ENCODE measurements at places on chromosomes 4 and X. TPM values are rescaled to one million over a fixed set of nuclear protein-coding genes. Genes with fewer than 3 reads are reported as not detected.

ATP1B4 gene
- total RNA-seq: not detected

GAGE12H gene
- total RNA-seq: not detected

GRCh38 chr4:74109870-74110605 lies 11.0 kb upstream of the CXCL2 start:
- peak; percentile 87 for DNase-seq

SSX1 gene
- total RNA-seq: 0.51 TPM
